ENCODE measurements at places on chromosomes 13 and 19.

- no peak for DNase-seq
Measured at GRCh38 chr13:110126391-110126961, 180.5 kb downstream of the COL4A1 start.

DNA sequence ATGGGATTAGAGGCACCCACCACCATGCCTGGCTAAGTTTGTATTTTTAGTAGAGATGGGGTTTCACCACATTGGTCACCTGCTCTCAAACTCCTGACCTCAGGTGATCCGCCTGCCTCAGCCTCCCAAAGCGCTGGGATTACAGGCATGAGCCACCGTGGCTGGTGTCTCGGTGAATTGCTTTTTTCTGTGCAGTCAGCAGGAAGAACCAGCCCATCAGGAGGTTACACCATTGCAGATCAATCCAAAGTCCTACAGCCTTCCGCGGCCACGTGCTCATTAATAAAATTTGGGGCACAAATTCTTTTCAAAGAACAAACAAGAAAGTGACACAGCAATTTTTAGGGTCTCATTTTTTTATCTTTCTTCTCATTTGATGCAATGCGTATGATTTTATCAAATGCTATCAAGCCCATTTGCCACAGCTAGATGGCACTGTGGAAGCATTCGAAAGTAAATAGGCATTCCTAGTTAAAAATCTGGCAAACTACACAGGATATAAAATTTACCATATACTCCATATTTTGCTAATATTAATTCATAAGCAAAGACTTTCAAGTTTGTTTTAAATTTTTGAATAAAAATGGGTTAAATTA, 54.4 kb upstream of the ZNF835 start:
- no peak for DNase-seq

DNA sequence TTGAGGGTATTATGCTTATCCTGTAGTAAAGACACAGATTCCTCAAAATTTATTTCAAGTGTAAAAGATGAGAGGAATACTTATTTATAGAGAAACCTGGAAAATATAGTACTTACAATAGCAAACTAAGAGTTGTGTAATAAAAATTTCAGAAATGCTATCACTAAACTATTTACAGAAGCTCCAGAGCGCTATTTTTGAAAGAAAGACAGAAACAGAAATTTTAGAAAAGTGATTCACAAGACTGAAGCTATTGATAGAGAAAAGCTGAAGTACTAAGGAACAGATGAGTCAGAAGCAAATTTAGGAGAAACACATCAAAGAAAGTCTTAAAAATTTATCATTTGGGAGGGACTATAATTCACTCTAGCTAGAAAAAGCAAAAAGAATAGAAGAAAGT, 1174.2 kb downstream of the DIAPH3 start:
- DNase-seq, result no peak

DNA sequence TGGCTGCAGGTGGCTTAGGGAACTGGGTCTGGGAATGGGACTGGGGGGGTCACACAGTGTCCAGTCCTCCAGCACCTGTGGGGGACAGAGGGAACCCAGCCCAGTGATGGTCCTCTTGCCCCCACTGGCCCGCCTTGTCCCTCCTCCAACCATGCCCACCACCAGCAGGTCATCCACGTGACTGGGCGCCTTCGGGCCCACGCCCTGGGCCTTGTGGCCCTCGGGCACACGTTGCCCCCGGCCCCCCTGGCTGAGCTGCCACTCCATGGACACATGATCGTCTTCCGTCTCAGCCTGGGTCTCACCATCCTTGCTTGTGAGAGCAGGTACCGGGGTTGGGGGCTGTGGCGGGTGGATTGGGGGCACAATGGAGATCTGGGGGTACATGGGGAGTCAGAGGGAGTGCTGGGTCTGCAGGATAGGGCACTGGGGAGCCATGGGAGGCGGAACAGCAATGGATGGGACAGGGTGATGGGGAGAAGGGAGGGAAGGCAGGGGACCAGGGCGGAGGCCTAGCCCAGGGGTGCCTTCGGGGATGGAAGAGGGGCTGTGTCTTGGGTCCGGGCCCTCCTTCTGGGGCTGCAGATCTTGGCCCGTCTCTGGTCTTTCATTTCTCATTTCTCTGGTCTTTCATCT, 9.1 kb downstream of the TMEM160 start:
- DNase-seq, result no peak

- DNase-seq, result no peak
Measured at GRCh38 chr19:28558783-28559182, 654.2 kb downstream of the UQCRFS1 start.

DNA sequence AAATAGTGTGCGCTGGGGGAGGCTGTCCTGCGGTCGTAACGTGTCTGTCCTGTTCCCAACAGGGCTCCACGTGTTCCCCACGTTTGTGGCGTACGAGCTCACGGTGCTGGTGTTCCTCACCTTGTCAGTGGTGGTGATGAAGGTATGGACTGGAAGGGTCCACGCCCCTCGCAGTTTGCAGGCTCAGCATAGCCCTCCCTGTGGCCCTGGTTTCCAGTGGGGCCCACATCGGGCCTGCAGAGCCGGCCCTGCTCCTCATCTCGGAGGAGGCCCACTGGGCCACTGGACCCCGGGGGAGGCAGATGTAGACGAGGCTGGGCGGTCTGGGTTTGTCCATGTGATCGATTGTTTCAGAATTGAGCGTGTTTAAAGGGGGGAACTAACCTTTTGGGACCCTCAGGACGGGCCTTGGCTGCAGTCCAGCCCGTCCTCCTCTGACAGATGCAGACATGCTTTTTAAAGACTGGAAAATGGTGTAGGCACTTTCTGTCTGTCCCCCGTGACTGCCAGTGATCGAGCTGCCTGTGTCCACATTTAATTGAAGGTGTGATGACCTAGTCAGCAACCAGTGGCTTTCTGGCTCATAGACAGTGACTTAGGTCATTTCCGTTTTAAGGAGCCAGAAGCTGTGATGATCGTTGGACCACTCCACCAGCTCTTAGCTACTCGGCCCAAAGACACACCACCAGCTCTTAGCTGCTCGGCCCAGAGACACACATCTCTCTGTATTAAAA, 37.1 kb upstream of the TFDP1 start:
- DNase-seq, result no peak

DNA sequence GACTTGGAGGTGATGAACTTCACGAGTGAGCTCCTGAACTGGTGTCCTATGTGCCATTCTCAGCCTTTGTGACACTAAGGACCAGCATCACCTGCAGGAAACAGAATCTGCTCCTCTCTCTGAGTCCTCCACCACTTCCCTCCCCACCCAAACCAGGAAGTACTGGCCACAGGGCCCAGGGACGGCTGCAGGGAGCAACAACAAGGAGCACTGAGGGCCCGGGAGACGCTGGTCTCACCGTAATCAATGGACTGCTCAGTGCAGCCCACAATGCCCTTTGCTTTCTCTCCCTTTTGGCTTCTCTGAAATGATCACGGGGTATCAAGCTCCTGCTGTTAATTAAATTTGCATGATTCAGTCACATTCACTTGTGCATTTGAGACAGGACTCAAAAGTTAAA, 18.6 kb downstream of the PEPD start:
- no peak for DNase-seq

GRCh38 chr13:30186634-30187415, 120.5 kb downstream of the KATNAL1 start:
- no peak for DNase-seq

GRCh38 chr13:113784645-113785024, 25.6 kb downstream of the TMEM255B start:
- no peak for DNase-seq

DNA sequence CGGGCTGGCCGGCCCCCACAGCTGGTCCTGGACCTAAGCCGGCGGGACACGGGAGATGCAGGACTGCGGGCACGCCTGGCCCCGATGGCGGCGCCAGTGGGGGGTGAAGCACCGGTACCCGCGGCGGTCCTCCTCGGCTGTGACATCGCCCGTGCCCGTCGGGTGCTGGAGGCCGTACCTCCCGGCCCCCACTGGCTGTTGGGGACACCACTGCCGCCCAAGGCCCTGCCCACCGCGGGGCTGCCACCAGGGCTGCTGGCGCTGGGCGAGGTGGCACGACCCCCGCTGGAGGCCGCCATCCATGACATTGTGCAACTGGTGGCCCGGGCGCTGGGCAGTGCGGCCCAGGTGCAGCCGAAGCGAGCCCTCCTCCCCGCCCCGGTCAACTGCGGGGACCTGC, 3.1 kb downstream of the GRIN3B start:
- DNase-seq, result no peak

GRCh38 chr13:100589178-100589725, 663 bp upstream of the GGACT start:
- no peak for DNase-seq

DNA sequence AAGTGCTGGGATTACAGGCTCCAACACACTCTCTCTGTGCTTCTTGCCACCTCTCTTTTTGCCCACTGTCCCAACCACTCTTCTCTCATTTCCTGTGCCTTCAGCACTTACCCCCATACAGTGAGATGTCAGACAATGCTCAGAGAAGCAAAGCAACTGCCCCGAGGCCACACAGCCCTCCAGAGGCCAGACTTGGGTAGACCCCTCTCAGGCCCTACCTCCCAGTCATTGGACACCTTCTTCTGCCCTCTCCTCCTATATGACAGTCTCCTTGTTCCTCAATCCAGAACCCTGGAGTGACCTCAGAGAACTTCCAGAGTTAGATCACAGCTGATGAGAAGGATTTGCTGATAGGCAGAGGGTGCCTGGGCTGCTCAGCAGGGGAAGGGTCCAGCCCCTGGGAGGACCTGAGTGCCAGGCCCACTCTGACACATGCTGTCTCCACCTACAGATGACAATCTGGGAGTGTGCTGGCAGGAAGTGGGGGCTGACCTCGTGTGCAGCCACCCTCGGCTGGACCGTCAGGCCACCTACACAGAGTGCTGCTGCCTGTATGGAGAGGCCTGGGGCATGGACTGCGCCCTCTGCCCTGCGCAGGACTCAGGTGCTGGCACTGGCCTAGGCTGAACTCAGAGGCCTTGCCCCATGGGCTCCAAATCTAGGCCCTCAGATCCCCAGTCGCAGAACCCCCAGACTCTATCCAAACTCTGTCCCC, 24.4 kb downstream of the LTBP4 start:
- DNase-seq, result no peak

GRCh38 chr13:95603887-95604555, 40.5 kb downstream of the DZIP1 start:
- DNase-seq, result no peak

- no peak for DNase-seq
Measured at GRCh38 chr19:46637224-46637623, 1.2 kb upstream of the GNG8 start.

- DNase-seq, result no peak
Measured at GRCh38 chr19:53394522-53394973, 401 bp upstream of the ZNF765 start.

GRCh38 chr13:32191452-32191998, 123.6 kb downstream of the ZAR1L start:
- DNase-seq, result no peak

- DNase-seq, result peak; percentile 41
Measured at GRCh38 chr19:48726556-48726955, 7.0 kb upstream of the MAMSTR start.

DNA sequence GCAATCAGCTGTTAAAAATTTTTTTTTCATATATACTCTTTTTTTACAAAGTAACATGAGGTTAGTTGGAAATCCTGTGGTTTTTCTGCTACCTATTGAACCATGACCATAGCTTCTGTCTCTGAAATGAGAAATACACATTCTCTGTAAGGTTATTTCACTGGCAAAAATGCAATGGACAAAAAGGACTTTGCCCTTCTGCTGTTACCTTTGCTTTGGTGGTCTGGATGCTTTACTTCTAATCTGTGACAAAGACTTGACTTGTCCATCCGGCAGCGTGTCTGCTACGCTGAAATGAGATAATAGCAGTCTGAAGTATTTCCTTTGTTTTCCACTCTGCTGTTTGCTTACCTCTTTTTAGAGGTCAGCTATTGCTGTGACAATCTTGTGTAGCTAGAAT, 412.8 kb downstream of the SLITRK6 start:
- no peak for DNase-seq
